ENCODE measurements at places on chromosomes 5 and 9. TPM values are rescaled to one million over a fixed set of nuclear protein-coding genes. Genes with fewer than 3 reads are reported as not detected.

Gene NREP
- 7.0 TPM for total RNA-seq

Gene SLC36A1
- total RNA-seq: 10.4 TPM

GRCh38 chr5:88490874-88491273 lies 222.2 kb upstream of the TMEM161B start:
- no peak for DNase-seq

DNA sequence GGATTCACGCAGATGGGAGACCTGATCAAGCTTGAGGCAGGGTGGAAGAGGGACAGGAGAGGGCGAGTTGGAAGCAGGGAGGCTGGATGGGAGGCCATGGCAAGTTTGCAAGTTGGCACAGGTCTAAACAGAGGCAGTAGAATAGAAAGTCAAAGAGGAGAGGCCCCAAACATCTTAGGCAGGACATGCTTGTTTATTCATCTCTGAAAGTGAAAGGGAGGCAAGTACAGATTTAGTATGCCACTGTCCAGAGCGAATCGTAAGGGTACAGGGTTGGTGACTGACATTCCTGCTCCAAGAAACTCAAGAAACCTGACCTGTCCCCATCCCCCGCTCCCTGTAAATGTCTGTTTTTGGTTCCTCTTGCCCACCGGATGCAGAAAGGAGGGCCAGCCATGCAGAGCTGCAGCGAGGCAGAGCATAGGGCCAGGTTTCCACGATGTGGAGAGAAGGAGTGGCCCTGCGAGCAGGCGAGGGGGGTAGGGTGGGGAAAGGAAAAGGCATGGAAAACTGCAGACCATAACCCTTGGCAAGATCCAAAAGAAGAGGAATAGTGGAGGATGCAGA lies 96.2 kb upstream of the BOD1 start:
- no peak for DNase-seq

GRCh38 chr5:138947780-138948179 lies 72.6 kb upstream of the LRRTM2 start:
- DNase-seq: no peak

- DNase-seq: no peak
Measured at GRCh38 chr5:141623186-141623585, 4.4 kb upstream of the DIAPH1 start.

DNA sequence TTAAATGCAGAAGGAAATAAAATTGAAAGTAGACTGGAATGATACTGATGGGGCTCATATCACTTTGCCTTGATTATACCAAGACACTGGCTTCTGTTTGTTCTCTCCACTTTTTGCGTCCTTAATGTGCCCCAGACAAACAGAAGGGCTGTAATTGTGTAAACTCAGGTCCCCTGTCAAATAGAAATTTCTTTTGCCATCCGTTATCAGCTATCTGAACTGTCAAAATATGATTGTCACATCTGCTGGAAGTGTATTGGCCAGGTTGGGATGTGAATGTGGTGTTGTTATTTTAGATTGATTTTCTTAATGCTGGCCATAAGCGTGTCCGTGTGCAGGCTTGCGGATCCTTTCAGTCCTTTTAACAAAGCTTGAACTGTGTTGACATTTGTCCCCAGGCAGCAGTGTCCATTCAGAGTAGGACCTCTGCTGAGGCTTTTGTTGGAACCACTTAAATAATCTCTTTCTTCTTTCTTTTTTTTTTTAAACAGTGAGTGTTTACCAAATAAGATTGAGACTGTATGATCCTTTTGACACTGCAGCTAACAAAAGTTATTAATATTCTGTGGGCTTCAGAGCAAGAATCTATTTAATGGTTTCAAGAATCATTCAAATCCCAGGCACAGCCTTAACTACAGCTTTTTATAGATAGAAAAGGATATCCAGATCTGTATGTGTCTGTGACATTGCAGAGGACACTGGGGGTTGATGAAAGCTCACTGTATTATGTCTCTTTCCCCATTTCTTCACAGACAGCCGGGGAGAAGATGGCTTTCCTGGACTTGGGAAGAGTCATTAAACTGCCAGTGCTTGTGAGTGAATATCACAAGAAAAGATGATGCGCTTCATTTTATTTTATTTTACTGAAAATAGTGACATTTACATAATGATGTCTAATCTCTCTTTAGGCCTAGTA lies 171.7 kb downstream of the ZNF608 start:
- DNase-seq: no peak

Gene LRRC26
- total RNA-seq: not detected

DNA sequence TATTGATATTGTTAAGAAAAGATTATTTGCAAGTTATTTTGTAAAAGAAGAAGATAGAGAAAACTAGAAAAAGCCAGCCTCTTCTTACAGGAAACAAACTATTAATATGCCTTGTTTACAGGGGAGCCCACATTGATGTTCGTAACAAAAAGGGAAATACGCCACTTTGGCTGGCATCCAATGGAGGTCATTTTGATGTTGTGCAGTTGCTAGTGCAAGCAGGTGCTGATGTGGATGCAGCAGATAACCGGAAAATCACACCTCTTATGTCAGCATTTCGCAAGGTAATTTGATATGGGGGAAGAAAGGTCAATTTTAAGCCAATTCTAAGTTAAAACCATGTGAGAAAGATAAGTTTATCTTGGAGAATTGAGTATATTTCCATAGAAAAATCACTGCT lies 37.6 kb upstream of the EIF4EBP3 start:
- no peak for DNase-seq

- DNase-seq: no peak
Measured at GRCh38 chr9:7148243-7148765, 390.5 kb downstream of the KDM4C start.

Gene HMCN2
- total RNA-seq: not detected

DNA sequence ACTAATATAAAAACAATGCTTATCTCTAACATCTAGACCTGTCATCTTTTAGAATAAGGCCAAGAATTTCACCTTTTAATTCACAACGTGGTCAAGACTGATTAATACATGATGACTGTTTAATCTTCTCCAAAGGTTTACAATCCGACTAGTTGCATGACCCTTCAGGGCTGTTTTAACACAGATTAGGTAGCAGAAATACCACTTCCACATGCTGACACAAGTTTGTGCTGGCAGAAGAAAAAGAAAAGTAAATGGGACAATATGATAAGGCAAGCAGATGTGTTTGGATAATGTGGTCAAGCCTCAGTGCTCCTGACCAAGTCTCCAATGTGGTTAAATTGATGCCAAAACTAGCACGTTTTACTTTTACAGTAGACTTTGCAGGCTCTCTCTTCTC lies 31.1 kb downstream of the SEMA6A start:
- no peak for DNase-seq

DNA sequence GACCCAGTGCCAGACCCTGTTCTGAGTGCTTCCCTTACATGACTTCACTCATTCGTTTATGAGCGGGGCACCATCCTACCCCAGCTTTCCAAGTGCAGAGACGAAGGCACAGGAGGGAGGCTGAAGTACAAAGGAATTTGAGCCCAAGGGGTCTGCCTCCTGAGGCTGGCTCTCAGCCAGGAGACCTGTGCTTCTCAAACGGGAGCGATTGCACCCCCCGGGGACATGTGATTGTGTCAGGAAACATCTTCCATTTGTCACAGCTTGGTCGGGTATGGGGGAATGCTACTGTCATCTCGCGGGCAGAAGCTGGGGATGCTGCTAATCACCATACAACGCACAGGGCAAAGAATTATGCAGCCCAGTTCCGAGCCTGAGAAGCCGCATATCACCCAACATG lies 23.9 kb downstream of the ADCY2 start:
- DNase-seq: no peak

Gene PCDHGB3
- 0.56 TPM for total RNA-seq

- DNase-seq: no peak
Measured at GRCh38 chr5:151179489-151179840, 21.9 kb upstream of the ANXA6 start.

Gene COL23A1
- total RNA-seq: 0.10 TPM

- peak; percentile 88 for DNase-seq
Measured at GRCh38 chr9:105053209-105053652, 125.3 kb upstream of the ABCA1 start.

Gene GPR150
- total RNA-seq: not detected

Gene DNM1
- 2.0 TPM for total RNA-seq

DNA sequence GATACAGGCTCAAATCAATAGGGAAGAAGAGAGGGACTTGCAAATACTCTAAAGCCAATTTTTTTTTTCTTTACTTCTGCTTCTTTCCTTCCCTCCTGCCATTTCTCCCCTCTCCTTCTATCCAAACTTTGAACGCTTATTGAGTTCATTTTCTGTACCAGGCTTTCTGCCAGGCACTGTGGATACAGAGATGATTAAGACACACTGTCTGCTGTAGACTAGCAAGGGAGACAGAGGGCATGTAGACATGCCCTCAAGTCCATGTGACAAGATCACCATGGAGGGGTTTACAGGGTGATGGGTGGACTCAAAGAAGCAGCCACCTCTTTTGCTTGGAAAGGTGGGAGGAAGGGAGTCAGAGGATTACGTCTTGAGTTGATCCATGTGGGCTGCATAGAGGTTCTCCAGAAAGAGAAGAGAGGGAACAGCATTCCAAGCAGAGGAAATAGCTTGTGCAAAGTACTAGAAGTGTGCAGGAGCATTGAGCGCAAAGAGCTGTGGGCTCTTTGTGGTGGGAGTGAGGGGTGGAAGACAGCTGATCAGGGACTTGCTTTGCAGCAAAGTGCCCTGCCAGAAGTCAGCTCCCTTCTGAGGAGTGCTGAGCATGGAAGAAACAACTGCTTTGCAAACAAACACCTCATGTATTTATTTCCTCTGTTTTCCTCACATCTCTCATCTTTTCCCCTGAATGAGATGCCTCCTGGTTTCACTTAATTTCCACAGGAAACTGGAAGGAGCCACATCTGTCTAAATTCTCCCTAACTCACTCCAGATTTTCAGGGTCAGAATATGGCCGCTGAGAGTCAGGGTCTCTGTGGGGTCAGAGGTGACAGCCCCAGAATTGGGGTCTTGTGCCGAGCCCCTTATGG lies 64.4 kb upstream of the COL15A1 start:
- no peak for DNase-seq

Gene ASPN
- total RNA-seq: 0.12 TPM

Gene PHYHD1
- 2.0 TPM for total RNA-seq

DNA sequence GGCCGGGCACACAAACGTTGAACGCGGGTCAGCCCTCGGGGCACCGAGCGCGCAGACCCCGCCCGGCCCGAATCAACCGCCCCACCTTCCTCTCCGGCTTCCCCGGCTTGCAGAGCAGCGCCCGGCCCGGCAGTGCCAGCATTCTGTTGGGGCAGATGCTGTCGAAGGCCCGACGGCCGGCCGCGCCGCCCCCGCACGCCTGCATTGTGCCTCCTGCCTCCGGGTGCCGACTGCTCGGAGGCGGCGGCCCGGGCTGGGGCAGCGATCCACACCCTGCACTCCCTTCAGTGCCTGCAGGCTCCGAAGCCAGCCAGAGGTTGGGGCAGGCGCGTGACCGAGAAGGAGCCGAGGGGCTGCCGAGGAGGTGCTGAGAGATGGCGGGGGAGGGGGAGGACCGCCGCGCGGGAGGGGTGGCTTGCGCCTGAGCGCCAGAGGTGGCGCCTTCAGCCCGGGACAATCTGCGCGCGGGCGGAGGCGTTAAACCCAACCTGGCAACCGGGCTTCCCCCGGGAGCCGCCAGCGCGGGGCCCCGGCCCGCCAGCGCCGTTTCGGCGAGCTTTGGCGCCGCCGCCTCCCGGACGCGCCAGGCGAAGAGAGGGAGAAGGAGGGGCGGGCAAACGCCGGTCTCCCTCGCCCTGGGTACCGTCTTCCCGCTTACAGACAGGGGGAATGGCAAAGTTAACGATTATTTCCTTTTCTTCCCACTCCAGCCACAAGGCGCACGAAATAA lies at the start of gene MCIDAS:
Gene MCIDAS (minus strand): TSS at position 382 of the 730 bp plus-strand sequence. CDS start 177 bp downstream, at position 205.
- DNase-seq: peak; percentile 81

DNA sequence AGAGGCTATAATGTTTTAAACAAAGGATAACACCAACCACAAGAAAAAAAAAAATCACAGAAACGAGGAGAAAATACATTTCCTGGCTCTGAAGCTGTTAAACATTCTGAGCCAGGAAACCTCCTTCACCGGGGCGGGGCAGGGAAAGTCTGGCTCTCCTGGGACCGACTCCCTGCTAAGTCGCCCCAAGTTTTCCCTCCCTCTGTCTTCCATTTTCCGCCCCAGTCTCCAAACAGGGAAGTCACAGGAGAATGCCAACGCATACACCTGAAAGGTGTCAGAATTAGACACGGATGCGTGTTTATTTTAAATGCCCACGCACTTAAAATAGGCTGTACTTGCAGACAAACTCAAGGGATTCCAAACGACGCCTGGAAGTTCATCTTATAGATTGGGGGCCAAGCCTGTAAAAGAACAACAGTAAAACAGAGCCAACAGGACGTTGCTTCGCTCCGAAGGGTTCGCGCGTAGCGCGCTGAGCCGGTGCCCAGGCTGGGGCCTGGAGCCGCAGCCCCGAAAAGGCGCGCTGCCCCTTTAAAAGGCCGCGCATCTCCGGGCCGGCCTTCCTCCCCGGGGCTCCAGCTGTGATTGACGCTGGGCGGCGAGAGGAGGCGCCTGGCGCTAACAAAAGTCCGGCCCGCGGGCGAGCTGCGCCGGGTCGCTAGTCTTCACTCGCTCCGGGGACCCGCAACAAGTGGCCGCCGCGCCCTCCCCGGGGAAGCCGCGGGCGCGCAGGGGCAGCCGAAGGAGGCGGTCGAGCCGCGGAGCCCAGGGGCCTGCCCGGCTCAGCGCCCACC lies at the start of gene FBXL7:
Gene FBXL7 (plus strand): TSS at position 653 of the 797 bp plus-strand sequence.
- no peak for DNase-seq

Gene FLT4
- not detected for total RNA-seq

GRCh38 chr5:134129411-134130238 lies 15.1 kb downstream of the TCF7 start:
- DNase-seq: no peak

Gene GARIN3
- total RNA-seq: not detected

DNA sequence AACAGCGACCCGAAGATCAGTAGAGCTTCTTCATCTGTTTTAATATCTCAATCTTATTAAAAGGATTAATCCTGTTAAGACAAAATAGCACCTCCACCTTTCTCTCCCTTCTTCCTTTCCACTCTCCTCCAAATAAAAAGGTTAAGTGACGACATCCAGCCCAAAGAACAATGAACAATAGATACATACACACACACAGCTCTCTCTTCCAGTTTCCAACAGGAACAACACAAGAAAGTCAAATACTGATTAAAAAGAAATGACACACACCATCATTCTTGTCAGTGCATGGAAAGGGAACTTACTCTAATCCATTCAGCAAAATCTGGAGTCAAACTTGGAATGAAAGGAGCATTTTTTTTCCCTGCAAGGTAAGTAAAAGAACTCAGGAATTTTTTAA lies 2.8 kb downstream of the ARL15 start:
- no peak for DNase-seq

Gene SPARC
- total RNA-seq: 32.6 TPM

Gene NADK2
- total RNA-seq: 36.2 TPM
